ENCODE measurements at places on chromosomes 11 and 22.

- no peak for DNase-seq
Measured at GRCh38 chr22:19714312-19715187, at the start of gene SEPTIN5. Gene SEPTIN5 (plus strand): TSS chr22:19714503. CDS start chr22:19714589, 86 bp downstream.

DNA sequence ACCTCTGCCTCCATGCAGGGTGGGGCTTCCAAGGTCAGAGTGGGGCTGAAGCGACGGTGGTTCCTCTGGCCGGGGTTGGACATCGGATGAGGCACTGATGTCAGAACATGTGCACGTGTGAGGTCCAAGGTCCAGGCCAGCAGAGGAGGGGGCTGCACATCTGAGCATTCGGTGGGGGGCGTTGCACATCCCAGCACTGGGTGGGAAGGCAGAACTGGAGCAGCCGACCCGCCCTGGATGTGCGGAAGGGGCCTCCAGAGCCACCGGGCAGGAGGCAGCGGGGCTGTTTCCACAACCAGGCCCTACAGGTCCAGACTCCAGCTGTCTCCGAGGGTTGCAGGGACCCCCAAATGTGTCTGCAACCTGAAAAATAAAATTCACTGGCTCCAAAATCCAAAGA is 271.0 kb downstream of the CTTN start:
- no peak for DNase-seq

GRCh38 chr11:86524620-86525352 is 147.6 kb downstream of the ME3 start:
- no peak for DNase-seq

DNA sequence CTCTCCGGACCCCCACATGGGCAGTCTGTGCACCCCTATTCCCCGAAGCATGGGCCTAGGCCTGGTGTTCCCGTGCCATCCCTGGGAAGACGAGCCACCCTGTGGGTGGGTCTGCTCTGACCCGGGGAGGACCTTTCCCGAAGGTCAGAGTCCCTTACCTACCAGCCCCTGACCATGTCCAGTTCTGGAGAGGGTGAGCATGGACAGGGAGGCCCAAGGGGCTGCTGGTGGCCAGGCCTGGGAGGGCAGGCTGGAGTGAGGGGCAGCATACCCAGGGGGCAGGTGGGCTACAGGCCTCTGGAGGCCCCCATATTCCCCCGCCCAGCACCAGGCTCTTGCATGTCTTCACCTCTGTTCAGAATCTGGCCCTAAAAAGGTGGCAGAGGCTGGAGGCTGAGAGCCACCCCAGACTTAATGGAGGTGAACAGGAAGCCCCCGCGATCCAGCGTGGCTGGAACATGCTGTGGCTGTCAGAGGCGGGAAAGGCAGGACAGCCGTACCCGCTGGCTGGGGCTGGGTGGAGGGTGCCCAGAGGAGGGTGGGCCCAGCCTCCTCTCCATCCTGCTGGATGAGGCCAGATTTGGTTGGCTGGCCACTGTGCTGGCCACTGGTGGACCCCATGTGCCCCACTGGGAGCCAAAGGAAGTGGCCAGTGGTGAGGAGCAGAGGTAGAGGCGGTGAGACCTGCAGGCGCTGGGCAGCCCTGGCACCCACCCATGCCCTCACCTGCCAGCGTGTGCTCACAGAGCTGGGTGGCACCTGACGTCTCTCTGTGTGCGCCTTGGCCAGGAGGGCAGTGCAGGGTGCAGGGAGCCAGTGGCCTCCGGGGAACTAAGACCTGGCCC is 11.2 kb upstream of the SYT8 start:
- DNase-seq: no peak

- no peak for DNase-seq
Measured at GRCh38 chr11:73467505-73467904, 91.3 kb downstream of the RELT start.

DNA sequence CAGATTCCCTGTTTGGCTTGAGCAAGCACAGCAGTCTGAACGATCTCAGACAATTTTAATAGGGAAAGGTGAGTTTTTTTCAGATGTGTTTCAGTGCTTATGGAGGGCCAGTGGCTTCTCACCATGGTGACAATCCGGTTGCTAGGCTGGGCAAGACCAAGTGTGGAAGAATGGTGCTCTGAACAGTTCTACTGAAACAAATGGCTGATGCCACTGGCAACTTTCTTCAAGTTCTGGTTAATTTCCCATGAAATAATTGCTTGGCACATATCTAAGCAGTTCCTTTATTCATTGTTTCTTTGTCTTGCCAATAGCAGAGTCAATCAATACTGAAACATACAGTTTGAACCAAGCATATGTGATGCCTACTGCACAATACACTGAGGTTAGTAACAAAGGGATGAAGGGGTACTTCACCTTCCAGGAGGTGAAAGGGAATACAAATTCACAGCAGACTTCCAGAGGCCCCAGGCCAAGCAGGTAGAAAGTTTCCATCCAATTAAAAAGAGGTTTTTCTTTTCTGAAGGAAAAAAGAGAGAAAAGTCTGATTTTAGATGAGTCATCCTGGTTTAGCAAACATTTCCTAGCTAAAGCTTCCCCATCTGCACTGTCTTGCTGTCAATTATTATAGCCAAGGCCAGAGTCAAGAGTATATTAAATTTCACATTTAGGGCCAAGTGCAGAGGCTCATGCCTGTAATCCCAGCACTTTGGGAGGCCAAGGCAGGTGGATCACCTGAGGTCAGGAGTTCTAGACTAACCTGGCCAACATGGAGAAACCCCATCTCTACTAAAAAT is 21.2 kb upstream of the NDUFC2 start:
- DNase-seq: no peak

- no peak for DNase-seq
Measured at GRCh38 chr11:129505266-129505665, 129.6 kb downstream of the BARX2 start.

- DNase-seq: no peak
Measured at GRCh38 chr11:83477772-83478171, 191.6 kb upstream of the CCDC90B start.

- no peak for DNase-seq
Measured at GRCh38 chr22:34946339-34946985, 119.5 kb upstream of the ISX start.

- peak; percentile 15 for DNase-seq
Measured at GRCh38 chr11:77411137-77411707, 62.7 kb downstream of the PAK1 start.

GRCh38 chr11:12991426-12991825 is 17.7 kb upstream of the RASSF10 start:
- no peak for DNase-seq

DNA sequence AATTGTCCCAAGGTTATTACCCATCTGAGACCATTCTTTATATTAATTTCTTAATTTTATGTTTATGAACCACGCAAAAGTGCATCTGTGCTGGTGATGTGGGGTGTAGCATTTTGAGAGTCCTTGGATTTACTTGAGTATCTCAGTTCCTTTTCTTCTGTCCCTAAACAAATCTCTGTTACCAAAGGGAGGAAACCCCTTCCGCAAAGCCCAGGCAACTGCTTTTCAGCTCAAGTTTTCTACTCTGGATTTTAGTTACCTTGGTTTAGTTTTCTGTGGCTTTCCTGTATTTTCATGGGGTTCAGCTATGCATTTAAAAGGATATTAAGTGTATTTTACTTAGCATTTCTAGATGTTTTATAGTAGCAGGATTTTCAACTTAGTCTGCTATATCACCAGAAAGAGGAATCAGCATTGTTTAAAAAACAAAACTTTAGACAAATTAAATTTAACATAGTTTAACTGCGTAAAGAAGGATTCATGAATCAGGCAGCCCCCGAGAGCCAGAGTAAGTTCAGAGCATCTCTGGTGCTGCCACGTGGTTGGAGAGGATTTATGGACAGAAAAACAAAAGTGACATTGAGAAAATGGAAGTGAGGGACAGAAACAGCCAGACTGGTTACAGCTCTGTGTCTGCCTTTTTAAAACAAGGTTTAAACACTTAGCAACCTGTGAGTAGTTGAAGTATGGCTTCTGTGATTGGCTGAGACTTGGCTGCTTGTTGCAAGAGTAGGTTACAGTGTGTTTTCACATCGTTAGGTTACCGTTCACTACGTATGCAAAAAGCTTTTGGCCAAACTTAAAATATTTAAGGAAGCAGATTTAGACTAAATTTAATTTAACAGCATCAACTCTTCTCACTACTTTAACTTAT is 9.6 kb downstream of the ADM start:
- DNase-seq: no peak

- DNase-seq: no peak
Measured at GRCh38 chr11:65293909-65294381, 20.7 kb upstream of the CDC42EP2 start.

DNA sequence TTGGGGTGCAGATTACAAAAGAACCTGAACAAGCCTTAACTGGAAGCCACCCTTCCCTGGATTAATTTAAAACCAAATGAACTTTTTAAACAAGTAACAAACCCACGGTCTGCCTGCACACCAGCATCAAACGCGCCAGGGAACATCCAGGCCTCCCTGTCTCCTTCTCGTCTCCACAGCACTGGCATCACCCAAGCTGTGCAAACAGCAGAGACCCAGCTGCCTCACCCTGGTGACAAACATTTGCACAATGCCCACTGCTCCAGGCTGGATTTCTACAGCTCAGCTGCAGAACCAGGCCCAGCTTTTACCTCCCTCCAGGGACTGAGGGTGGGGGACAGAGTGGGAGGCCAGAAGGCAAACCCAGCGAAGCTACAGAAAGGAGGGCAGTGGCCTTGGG is 7.0 kb downstream of the RPL3 start:
- no peak for DNase-seq

GRCh38 chr11:60970369-60970774 is 1.1 kb upstream of the CD6 start:
- peak; percentile 77 for DNase-seq

GRCh38 chr11:57674251-57674650 is 6.3 kb downstream of the ZDHHC5 start:
- no peak for DNase-seq

DNA sequence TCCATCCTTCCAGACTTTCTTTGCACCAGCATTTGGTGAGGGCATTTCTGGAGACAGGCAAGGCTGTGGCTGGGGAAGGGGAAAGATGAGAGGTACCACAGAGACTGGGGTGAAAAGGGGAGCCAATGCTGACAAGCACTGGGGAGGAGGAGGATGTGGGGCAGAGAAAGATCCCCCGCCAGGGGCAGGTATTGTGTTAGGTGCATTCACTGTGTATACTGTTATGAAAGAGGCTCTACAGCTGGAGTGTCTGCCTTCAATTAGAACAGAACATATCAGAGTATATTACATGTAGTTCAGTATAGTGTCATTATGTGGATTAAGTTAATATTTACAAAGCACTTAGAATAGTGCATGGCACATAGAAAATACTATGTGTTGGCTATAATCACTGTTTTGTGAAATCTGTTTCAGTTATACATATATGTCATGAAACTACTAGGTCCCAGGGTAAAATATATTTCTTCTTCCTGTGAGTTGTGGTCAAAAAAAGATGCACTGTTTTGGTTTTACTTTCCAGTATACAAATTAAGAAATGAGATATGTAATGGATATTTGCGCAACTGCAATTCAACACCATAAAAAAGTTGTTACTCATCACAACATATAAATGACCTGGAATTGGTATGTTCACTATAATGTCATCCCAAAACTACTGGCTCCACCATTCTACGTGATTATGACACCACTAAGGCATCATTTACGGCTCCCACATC is 8.4 kb downstream of the MSANTD2 start:
- DNase-seq: no peak

- DNase-seq: peak; percentile 30
Measured at GRCh38 chr22:39825661-39826102, 67.9 kb downstream of the ENTHD1 start.

DNA sequence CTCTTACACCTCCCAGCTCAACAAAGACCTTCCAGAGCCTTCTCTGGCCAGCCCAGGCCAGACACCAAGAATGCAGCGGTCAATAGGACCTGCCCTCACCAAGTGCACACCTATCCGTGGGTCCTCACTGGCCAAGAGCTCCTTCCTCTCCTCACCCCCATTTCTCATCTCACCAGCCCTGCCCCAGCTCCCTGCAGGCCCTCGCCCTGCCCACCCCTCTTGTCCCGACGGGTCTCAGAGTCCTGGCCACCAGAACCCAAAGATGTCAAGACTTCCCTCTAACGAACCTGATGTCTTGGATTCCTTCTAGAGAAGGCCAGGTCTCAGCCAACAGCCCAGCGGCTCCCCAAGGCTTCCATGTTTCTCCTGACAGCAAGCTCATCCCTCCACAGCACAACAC is 43.6 kb downstream of the IGF2 start:
- no peak for DNase-seq

DNA sequence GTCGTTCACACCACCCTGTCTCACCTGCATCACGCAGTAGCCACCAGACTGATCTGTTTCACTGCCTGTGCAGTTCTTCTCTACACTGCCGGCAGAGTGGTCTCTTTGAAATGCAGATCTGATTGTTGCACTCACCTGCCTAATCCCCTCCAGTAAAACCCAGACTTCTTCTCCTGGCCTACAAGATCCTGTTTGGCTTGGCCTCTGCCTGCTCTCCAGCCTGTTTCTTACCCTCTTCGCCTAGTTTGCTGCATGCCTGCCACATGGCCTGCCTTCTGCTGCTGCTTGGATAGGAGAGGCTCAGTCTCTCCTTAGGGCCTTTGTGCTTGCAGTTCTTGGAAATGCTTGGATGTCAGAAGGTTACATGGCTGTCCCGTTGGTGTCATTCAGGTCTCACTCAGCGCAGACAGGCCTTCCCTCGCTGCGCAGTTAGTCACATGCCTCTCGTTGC is 42.0 kb downstream of the PACS1 start:
- DNase-seq: no peak

DNA sequence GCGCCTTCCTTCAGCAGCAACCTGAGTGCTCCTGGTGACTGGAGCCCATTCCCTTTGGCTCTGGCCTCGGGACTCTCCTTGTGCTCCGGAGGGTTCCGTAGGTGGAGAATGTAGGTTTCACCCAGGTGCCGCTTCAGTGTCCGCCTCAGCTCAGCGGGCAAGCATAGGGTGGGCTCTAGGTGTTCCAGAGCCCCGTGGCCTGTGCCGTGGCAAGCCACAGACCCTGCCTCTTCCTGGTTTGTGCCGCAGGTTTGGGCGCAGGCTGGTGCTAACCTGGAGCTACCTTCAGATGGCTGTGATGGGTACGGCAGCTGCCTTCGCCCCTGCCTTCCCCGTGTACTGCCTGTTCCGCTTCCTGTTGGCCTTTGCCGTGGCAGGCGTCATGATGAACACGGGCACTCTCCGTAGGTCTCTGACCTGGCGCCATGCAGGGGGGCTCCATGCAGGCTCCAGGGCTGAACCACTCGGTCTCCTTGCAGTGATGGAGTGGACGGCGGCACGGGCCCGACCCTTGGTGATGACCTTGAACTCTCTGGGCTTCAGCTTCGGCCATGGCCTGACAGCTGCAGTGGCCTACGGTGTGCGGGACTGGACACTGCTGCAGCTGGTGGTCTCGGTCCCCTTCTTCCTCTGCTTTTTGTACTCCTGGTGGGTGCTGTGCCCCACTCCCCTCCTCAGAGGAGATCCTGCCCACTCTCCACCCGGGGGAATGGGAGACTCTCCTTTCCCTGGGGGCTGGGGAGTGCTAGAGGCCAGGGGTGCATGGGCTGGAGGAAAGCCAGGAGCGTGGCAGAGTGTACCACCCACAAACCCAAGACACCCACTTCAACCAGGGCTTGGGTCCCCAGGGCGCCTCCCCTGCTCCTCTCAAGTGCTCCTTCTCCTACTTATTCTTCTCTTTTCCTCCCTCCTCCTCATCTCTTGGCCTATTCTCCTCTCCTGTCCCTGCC is 2.4 kb downstream of the SLC22A12 start:
- DNase-seq: no peak

GRCh38 chr11:108697872-108698473 is 33.1 kb downstream of the DDX10 start:
- peak; percentile 56 for DNase-seq
